ENCODE measurements at places on chromosomes 4 and X. TPM values are rescaled to one million over a fixed set of nuclear protein-coding genes. Genes with fewer than 3 reads are reported as not detected.

The RAB9B gene
- total RNA-seq: 0.23 TPM

The DLG3 gene
- 9.4 TPM for total RNA-seq

The NWD2 gene
- not detected for total RNA-seq

The SYTL4 gene
- 0.39 TPM for total RNA-seq

The SYTL5 gene
- total RNA-seq: 0.04 TPM

The USP27X gene
- 2.1 TPM for total RNA-seq

The ZNF711 gene
- 1.2 TPM for total RNA-seq

The DDIT4L gene
- total RNA-seq: not detected

The TSPAN7 gene
- total RNA-seq: 0.86 TPM

The SPP1 gene
- total RNA-seq: 1.6 TPM

The PPM1K gene
- total RNA-seq: 9.9 TPM

The RASGEF1B gene
- 0.53 TPM for total RNA-seq

The MYOZ2 gene
- not detected for total RNA-seq

The LGI2 gene
- not detected for total RNA-seq

The BTC gene
- total RNA-seq: 0.47 TPM

The RAB33A gene
- not detected for total RNA-seq

The PARM1 gene
- total RNA-seq: under 0.01 TPM

The CLGN gene
- total RNA-seq: 0.78 TPM

The GSPT2 gene
- 3.0 TPM for total RNA-seq

The ATP8A1 gene
- 0.16 TPM for total RNA-seq

The GC gene
- not detected for total RNA-seq

The PPP3CA gene
- 28.4 TPM for total RNA-seq

The SORCS2 gene
- 0.31 TPM for total RNA-seq

The AREG gene
- 2,086 TPM for total RNA-seq

The RAI2 gene
- not detected for total RNA-seq

The SERTM2 gene
- total RNA-seq: not detected

The PAGE5 gene
- total RNA-seq: not detected

The DOK7 gene
- total RNA-seq: 1.9 TPM

The HNRNPD gene
- total RNA-seq: 72.0 TPM

The BEX5 gene
- 3.9 TPM for total RNA-seq

The GUCY1B1 gene
- 0.23 TPM for total RNA-seq

The TMEM33 gene
- 58.9 TPM for total RNA-seq

The CRLF2 gene
- total RNA-seq: not detected

The GLA gene
- 39.7 TPM for total RNA-seq

The RTL5 gene
- not detected for total RNA-seq

The MSANTD1 gene
- not detected for total RNA-seq

The FRG2 gene
- not detected for total RNA-seq

The SATL1 gene
- not detected for total RNA-seq

The IL13RA2 gene
- total RNA-seq: 6.2 TPM

The REPS2 gene
- 0.38 TPM for total RNA-seq
